ENCODE measurements at places on chromosomes 6 and 20.
A peak's percentile ranks its signal among the peaks of the same experiment; 100 is the strongest.

DNA sequence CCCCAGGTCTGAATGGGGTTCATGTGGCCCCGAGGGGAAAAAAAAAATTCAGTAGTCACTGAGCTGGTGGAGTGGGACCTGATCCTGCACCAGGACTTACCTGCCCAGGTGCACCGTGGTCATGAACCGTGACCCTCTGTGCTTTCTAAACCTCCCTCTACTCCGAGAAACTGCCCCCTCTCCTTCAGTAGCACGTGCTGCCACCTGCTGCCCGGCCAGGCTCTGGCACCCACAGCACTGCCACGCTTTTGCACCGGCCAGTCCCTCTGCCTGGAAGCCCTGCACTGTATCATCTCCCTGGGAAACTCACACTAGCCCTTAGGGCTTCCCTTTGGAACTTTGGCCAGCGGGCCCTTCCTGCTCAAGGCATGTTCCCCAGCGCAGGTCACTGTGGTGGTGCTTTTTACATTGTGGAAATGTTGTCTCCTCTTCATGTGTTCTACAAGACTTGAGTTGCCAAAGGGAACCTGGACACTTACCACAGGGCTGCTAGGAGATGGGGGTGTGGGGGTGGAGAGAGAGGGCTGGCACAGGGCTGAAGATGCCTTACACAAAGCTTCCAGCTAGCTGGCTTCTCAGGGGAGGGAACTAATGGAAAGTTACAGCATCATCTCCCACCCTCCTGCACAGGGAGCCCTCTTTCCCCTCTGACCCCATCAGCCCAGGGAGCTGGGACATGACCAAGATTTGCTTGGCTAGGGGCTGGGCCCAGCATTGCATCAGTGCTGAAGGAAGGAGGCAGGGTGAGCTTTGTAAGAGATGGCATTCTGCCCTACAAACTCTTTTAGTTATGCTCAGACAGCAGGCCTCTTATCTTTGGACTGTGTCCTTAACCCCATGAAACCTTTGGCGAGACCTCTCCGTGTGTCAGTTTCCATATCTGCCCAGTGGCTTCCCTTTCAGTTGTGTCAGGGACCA lies 2.5 kb upstream of the PTPRT start:
- DNase-seq = peak; percentile 31

GRCh38 chr6:3838992-3839867 lies 9.9 kb upstream of the FAM50B start:
- DNase-seq = no peak

GRCh38 chr6:15086348-15087158 lies 159.3 kb upstream of the JARID2 start:
- DNase-seq = no peak

DNA sequence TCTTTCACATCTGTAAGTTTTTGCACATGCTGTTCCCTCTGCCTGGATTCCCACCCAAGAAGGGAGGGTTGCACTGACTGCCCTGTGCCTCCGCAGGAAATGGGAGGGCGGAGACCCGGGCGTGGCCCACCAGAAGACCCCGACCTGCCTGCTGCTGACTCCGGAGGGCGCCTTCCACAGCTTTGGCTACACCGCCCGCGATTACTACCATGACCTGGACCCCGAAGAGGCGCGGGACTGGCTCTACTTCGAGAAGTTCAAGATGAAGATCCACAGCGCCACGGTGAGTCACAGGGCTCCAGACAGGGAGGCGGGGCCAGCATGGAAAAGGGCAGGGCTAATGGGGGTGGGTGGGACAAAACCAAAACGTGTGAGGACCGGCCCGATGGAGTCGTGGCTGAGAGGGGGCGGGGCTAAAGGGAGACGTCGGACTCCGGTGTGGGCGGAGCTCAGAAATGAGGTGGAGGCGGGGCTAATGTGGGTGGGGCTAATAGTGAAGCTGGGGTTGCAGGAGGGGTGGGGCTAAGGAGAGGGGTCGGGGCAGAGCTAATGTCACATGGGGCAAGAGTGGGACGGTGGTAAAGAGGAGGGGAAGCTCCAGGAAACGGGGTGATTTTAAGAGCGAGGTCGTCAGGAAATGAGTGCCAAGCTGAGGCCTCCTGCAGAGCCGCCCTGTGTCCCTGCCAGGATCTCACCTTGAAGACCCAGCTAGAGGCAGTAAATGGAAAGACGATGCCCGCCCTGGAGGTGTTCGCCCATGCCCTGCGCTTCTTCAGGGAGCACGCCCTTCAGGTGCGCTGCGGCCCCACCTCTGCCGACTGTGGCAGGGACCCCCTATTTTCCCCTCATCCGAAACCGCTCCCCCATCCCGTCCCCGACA lies 12.6 kb downstream of the HSPA12B start:
- DNase-seq = peak; percentile 94

- no peak for DNase-seq
Observed at GRCh38 chr6:150547502-150548222, 52.0 kb upstream of the PLEKHG1 start.

DNA sequence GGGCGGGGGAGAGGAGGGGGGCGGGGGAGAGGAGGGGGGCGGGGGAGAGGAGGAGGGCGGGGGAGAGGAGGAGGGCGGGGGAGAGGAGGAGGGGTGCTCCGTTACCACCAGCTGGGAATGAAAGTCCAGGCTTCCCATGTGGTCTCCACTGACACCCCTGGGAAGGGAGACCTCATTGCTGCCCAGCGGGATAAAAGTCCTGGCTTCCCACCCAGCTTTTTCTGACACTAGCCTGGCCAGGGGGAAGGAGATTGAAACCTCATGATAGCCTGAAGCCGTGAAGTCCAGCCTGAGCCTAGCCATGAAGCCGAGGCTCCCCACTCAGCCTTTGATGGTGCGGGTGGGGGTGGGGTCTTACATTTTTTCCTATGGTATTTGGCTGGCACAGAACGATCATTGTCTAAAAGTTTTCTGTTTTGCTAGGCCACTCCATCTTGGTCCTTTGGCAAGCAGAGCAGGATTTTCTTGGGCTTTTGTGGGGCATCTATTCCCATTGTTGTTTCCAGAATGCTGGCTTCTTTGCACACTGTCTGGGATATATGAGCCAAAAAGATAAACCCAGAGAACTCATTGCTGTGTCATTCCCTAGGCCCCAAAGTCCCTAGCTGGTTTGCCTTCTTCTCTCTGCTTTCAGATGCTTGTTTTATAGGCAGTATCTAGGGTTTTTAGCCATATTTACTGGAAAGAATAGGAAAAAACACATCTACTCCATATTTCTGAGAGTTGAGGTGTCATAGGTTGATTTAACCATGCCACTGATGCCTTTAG lies 67.9 kb upstream of the RNF24 start:
- no peak for DNase-seq

- no peak for DNase-seq
Observed at GRCh38 chr6:80174900-80175572, 68.6 kb downstream of the BCKDHB start.

- peak; percentile 36 for DNase-seq
Observed at GRCh38 chr6:117352466-117353081, 73.2 kb downstream of the ROS1 start.

- DNase-seq = no peak
Observed at GRCh38 chr20:15674253-15675060, 898.8 kb downstream of the KIF16B start.

DNA sequence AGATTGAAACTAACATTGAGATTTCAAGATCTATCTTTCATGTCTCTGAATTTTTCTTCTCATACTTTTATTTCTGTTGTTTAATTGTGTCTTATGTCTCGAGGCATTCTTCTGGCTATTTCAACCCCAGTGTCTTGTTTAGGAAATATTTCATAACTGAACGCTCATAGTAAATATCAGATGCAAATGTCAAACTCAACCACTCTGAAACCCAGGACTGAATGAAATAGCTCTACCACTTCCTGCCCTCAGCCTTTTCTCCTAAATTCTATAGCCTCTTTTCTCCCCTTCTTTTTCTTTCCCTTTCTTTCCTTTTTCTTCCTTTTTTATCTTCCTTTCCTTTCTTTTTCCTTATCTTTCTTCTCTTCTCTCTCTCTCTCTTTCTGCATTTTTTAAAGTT lies 7.7 kb downstream of the ISM1 start:
- DNase-seq = no peak

DNA sequence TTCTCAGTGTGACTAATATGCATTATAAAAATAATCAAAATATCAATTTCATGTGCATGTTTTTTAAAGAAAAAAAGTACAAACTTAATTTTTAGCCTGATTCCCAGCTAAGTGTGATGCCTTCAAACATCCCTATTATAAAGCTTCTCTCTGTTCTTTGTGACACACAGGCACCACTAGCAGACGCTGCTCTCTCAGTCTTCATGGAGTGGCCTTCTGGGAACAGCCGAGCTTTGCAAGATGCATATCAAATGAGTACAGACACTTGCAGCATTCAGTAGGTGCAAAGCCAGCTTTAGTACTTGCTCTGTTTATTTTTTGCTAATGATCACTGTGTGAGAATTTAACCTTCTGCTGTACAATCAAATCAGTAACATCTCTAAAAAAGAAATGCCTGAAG lies 340.0 kb downstream of the ADGRB3 start:
- no peak for DNase-seq

DNA sequence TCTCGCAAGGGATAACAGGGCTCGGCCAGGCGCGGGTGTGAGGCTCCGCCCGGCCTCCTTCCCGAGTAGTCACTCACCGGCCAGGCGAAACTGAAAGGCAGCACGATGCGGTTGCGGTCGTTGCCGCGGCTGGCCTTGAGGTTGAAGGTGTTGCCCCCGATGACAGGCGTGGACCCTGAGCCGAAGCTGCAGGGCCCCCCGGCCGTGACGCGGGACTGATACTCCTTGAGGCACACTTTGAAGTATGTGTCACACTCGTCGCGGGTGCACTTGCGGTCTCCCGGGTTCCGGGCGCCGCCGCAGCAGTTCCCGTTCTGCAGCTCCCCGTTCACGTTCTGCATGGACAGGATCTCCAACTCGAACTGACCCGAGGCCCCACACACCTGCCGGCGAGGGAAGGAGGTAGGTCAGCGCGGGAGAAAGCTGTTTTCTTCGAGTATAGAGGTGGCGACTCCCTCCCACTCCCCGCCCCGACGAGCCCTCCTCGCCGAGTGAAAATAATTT lies 1.1 kb downstream of the JAG1 start:
- DNase-seq = no peak

GRCh38 chr6:117989086-117989485 lies 82.0 kb downstream of the SLC35F1 start:
- no peak for DNase-seq

- DNase-seq = no peak
Observed at GRCh38 chr6:45196121-45196520, 132.0 kb upstream of the RUNX2 start.

GRCh38 chr20:62799873-62800272 lies 3.6 kb downstream of the MRGBP start:
- DNase-seq = no peak

- no peak for DNase-seq
Observed at GRCh38 chr20:51409192-51409880, 133.2 kb downstream of the NFATC2 start.

DNA sequence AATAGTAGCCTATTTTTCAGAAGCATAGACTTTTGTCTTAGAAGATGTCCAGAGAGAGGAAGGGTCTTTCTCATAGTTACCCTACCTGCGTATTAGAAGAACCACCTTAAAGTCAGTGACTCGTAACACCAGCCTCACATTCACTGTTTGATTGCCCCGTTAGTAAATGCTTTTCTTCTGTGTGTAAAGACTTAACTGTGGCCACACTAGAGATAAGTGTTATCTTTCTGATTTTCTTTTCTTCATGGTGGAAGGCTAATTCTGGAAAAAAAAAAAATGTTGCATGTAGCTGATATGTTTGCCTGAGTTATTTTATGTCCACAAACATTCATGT lies 83.9 kb downstream of the SAMD3 start:
- no peak for DNase-seq

GRCh38 chr6:29673161-29673560 lies 7.8 kb downstream of the ZFP57 start:
- DNase-seq = no peak

DNA sequence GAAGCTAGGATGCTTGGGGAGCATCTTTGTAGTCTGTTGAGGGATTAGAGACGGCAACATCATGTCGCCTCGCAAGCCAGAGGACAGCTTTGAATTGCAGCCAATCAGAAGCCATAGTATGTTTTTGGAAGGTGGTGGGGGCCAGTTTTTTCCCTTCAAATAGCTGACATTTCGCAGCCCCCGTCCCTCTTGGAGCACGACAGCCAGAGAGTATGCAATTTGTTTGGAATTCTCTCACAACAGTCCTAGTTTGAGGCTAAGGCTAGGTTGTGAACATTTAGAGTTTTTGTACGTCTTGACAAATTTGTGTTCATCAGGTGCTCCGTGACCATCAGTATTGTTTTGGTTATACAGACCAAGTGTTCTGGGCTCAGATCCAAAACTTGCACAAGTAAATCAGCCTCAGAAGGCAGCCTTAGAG lies 83.3 kb downstream of the PLCB1 start:
- no peak for DNase-seq

- no peak for DNase-seq
Observed at GRCh38 chr6:42907336-42907735, 8.5 kb upstream of the PTCRA start.

DNA sequence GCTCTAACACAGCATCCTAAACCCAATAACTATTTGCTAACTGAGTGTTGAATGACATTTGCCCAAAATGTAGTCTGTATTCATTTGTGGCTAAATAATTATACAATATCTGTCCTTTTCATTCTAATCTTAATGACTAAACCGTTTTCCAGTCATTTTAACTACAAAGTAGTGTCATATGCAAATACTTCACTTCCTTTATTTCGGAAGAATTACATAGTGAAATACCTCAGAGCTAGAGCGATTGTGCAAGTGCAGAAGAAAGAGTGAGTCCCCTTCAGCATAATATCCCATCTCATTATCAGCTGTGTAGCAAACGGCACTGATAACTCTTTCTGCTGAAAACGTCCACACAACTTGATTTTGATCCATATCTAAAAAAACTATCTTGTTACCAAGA lies 66.2 kb downstream of the ROS1 start:
- DNase-seq = no peak

- no peak for DNase-seq
Observed at GRCh38 chr20:48406498-48406897, 421.3 kb downstream of the PREX1 start.

DNA sequence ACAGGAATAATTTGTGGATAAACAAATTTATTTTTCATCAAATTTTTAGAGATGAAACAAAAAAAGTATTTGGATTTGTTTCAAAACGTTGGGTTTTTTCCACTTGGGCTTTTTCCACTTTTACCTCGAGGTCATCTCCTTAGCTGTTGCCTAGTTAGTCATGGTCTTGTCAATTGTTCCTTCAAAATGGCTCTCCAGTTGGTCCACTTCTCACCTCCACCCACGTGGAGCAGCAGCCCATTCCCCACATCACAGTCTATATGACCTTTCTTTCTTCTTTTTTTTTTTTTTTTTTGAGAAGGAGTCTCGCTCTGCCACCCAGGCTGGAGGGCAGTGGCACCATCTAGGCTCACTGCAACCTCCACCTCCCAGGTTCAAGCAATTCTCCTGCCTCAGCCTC lies 6.7 kb upstream of the SLC4A11 start:
- DNase-seq = no peak

GRCh38 chr20:47343007-47343472 lies 13.5 kb downstream of the ZMYND8 start:
- DNase-seq = no peak

DNA sequence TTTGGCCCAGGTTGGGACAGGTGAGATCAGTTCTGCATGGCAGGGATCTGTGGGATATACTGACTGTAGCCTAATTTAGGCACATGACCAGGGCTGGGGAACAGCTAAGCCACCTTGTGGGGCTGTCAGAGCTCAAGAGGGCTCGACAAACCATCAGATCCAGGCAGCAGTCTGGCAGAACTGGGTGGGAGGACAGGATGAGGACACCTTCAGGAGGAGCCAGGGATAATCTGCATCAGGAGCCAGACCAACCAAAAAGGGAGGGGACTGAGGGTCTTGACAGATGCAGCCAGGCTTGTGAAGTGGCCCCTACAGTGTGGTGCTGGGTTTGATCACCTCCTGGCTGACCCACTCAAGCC lies 123.4 kb downstream of the MAFB start:
- no peak for DNase-seq
